Activated CD4-positive, alpha-beta T cell treated with anti-CD3 and anti-CD28 coated beads, Interleukin-2, amount 50 U/mL, for 48 hours (primary cell): ENCODE measurements at places on chromosomes 3 and 15.

DNA sequence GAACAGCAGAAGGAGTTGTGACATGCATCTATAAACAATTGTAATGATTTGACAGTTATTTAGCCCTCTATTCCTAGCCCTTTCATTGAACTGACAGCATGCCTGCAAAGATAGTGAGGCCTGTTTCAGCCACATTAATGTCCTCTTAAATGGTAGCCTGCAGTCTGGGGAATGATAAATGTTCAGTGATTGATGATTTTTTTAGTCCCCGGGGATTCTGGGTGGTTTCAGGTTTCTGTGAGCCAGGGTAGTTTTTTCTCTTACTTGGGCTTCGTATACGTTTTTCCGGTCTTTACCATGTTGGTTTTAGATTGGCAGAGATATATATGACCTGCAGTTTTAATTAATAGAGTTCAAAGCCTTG lies 172.0 kb downstream of the TCF12 start:
- DNase-seq = no peak

GRCh38 chr3:31165399-31165860 lies 271.0 kb upstream of the GADL1 start:
- no peak for DNase-seq

DNA sequence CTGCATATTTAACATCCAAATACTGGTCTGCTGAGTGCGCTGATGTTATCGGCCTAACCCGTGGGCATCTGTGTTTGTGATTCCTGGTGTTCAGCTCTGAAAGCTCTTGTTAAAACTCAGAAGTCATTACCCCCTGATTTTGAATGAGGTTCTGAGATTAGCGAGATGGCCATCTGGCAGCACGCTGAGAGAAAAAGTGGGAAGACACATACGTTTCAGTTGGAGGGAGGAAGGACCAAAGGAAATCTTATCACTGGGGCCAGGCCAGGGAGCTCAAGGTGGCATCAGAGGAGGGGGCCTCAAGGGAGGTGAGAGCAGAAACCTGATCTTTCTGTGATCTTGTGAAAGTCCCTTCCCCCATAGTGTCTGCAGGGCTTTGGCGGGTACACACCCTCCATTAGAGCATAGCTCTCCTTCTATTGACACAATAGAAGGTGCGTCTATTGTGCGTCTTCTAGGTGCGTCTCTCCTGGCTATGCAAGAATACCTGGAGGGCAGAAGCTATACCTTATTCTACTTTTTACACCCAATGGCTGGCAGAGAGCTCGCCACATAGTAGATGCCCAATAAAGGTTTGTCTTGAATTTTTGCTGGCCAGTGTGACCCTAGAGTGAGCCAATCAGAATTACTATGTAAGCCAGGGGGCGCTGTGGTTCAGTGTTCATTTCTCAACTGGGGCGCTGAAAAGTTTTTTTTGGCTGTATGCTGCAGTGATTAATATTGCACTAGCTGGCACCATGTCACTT lies 182.4 kb downstream of the SHQ1 start:
- peak; percentile 73 for DNase-seq

DNA sequence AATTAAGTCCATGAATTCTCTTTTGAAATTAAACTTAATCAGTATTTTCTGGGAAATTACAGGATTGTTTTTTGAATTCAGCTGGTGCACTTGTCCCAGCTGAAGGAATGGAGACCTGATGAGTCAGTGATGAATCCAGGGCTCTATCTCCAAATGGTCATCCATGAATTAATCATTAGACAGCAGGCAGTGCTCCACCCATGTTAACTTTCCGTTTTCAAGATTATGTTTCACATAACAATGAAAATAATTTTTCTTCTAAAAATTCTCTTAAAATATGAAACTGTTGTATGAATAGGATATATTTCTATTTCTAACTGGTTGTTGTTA lies 13.9 kb upstream of the PAQR9 start:
- DNase-seq = no peak

DNA sequence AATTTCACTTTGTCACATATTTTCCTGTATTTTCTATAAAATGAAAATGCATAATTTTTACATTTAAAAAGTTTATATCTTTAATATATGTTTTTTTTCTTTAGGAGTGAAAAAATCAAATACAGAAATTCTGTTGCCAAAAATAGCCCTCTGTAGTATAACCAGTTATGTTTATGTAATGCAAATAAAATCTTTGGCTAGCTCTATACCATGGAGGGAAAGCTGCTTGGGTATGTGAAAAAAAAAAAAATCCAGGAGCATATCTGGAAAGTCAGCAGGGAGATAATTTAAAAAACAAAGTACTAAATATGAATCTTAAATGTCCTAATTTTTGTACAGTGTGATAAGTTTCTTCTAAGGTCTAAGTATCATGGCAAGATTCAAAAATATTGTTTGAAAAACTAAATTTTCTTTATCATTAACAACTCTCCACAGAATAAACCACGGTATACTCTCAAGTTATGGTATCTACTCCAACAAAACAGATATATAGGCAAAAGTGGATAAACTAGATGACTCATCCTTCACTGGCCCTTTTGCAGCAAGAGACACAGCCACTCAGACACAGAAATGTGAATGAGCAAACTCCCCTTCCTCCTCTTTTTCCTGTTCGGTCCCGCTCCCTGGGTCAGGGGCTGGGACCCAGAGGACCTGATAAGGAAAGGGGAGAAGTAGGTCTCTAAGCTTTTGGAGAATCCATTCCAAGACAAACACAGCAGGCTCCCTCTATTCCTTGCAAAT lies 66.6 kb downstream of the PDZRN3 start:
- DNase-seq = no peak

GRCh38 chr15:80578206-80578595 lies 116.9 kb upstream of the ABHD17C start:
- DNase-seq = no peak

DNA sequence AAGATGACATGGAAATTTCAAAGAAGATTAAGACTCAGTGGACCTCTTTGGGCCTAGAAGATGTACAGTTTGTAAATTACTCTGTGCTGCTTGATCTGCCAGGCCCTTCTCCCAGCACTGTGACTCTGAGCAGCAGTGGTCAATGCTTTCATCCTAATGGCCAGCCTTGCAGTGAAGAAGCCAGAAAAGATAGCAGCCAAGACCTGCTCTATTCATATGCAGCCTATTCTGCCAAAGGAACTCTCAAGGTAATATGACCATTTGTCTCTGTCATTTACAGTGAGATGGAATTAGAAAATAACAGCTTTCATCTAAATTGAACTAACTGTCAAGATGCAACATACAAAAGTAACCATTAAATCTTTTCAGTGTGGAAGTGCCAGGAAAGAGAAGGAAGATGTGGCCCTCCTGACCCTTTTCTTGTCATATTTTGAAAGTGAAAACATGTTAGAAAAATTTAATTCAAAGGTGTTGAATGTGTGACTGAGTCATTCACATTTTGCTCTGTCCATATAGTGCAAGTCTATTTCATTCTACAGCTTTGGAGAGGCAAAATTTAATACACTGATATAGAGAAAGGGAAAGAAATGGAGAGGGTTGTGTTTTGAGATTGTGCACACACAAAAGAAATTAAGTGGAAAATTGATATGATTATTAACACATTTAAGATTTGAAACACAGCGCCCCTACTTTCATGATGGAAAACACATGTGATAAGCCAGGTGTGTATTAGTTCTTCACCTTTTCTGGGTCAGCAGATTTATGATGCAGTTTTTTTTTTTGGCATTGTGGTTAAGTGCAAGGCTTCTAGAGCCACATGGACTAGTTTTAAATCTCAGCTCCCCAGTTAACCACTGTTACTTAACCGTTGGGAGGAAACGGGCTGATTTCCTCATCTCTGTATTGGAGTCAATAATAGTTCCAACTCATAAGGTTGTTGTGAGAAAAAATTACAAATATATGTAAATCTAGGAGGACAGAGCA lies 375.1 kb downstream of the NAALADL2 start:
- DNase-seq = no peak

DNA sequence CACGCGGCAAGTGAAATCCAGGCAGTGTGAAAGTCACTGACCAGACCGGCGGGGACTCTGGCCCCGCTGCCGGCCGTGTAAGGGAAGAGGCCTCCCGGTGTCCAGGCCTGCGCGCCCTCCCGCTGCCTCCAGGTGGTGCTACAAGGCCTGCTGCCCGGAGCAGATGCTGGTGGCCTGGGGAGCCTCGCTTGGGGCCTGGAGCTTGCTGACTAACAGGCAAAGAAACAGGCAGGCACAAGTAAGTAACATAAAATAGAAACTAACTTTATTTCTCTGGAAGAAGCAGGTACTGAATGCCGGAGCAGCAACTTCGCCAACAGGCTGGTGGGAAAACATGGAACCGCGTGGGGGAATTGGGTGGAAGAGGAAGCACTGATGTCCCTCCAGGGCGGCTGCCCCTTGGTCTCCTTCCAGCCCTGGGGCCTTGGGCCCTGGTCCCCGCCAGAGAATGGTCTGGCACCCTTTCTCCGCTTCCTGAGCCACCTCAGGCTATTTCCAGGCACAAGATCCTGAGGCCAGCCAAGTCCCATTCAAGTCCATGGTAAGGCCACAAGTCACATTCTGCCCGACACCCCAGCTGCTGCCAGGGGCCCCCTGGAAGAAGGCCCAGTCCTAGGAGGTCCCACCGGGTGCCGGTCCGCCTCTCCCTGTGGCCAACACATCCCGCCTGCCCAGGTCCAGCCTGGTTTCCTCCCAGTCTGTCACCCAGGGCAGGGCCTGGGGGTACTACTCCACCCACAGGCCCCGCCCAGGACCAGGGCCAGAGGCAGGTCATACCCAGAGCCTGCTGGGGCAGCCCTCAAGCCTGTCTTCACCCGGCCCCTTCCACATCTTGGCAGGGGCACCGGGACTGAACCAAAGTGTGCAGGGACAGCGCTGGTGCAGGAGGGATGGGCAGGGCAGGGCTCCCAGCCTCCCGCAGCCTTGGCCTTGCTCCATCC lies 45.0 kb downstream of the TNK2 start:
- peak; percentile 74 for DNase-seq

- DNase-seq = no peak
Measured at GRCh38 chr3:86147119-86147518, 843.8 kb downstream of the VGLL3 start.

- no peak for DNase-seq
Measured at GRCh38 chr15:77104155-77104554, 33.2 kb upstream of the TSPAN3 start.

- DNase-seq = no peak
Measured at GRCh38 chr15:100788418-100789105, 91.1 kb upstream of the ALDH1A3 start.

DNA sequence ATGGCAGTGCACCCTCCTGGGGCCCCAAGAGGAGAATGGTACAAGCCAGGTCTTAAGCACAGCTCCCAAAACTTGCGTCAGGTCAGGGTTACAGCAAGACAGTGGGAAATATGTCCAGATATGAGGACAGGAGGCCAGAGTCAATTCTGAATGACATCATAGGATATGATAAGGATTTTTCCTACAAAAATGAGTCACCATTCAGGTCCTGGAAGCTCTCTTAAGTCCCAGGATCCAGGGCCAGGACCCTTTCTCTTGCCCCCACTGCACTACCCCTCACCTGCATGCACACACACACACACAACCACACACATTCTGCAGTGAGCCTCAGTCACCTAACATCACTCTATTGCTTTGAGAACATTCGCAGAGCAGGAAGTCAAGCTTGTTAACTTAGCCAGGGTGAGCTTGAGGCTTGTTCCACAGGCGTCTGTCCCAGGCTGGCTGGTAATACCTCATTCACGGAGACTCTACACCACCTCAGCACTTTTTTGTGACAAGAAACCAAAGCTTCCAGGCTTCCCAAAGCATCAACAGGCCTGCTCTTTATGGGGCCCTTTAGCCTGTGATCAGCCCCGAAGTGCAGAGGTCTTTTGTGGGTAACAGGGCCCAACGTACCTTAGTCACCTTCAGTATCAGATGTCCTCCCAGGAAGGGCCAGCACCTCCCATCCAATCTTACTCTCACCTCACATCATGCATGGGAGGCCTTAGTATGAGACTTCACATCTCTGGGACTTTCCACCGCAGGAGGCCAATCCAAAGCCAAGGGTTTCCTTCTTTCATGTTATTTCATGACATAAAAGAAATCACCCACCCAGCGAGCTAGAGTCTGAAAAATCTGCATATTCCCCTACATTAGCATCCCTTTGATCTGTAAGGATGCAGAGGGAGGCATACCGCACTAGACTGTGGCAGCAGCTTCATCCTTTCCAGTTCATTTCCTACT lies 74.0 kb upstream of the LIPC start:
- peak; percentile 52 for DNase-seq

GRCh38 chr15:69522361-69522760 lies 69.7 kb downstream of the RPLP1 start:
- DNase-seq = no peak

GRCh38 chr3:191210032-191210431 lies 11.0 kb downstream of the OSTN start:
- no peak for DNase-seq

DNA sequence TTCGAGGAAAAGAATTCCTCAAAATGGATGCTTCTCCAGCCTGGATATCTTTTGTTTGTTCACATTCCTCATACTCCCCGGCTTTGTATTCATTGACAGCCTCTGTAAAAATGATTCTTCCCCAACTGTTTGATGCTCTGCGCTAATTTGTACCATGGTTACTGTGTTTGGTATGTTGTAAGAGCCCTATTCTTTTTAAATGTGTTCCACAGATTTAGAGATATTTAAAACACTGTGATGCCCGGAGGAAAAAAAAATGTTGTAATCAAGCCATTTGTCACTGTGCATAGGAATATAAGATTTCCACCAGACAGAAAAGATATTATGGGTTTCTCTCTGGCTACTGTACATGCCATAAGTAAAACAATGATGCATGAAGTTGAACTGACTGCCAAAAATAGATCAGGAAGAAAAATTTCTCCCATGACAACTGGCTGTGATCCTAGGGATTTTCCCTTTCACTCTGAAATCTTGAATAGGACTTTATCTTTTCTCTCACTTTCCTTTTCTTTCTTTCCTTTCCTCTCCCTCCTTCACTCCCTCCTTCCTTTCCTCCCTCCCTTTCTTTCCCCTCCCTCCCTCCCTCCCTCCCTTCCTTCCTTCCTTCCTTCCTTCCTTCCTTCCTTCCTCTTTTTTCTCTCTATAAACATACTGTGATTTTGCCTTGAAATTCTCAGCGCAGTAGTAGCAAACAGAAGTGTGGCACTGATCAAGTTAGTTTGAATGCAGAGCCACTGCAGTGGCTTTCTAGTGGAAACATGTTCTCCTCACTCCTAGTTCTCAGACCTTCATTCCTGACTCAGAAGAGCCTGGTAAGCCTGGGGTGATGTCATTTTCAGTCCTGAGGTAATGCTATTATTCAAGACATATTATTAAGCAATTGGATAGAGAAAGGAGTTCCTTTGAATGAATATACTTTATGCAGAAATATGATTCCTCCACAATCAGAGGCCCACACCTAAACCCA lies 254.9 kb upstream of the TBL1XR1 start:
- no peak for DNase-seq

- DNase-seq = no peak
Measured at GRCh38 chr15:36777926-36778325, 198.5 kb downstream of the CDIN1 start.
